CD4-positive, alpha-beta T cell treated with Interleukin-15 for 4 hours (primary cell): ENCODE measurements at places on chromosomes 6 and 20.

DNA sequence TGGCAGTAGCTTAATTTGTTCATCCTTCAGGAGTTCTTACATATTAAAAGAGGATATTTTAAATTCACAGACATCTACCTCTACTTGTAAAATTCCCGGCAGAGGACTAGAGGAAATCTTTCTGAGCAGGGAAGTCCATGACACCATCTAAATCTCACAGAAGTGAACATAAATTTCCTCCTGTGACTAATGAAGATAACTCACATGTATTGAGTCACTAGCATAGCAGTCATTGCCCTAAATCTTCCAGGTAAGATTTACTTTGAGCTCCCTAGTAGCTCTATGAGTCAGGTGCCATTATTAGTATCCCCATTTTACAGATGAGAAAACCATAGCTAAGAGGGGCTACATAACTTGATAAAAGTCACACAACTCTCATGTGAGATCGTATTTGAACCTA, 1058.6 kb upstream of the FLRT3 start:
- DNase-seq, result no peak

DNA sequence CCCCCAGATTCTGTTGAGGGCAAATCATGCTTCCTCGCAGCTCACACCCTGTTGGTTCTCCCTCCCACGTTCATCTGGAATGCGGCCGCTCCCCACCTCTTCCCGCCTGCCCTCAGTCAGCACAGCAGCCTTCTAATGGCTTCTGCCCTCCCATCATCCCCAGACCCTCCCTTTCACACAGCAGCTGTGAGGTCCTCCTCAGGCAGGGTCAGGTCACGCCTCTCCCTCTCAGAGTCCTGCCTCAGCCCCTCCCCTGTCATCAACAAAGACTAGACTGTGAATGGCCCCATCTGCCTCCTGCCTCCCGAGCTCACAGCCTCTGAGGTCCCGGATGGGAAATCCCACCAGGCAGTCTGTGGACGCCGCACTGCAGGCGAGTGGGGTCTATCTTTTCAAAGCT, 7.9 kb upstream of the BHLHE23 start:
- DNase-seq, result no peak

- DNase-seq, result no peak
These were observed 28.2 kb upstream of the KCNB1 start for GRCh38 chr20:49510562-49511122.

GRCh38 chr6:93398723-93399122, 20.6 kb downstream of the EPHA7 start:
- no peak for DNase-seq

- DNase-seq, result no peak
These were observed 487.0 kb downstream of the CD109 start for GRCh38 chr6:74182992-74183391.

DNA sequence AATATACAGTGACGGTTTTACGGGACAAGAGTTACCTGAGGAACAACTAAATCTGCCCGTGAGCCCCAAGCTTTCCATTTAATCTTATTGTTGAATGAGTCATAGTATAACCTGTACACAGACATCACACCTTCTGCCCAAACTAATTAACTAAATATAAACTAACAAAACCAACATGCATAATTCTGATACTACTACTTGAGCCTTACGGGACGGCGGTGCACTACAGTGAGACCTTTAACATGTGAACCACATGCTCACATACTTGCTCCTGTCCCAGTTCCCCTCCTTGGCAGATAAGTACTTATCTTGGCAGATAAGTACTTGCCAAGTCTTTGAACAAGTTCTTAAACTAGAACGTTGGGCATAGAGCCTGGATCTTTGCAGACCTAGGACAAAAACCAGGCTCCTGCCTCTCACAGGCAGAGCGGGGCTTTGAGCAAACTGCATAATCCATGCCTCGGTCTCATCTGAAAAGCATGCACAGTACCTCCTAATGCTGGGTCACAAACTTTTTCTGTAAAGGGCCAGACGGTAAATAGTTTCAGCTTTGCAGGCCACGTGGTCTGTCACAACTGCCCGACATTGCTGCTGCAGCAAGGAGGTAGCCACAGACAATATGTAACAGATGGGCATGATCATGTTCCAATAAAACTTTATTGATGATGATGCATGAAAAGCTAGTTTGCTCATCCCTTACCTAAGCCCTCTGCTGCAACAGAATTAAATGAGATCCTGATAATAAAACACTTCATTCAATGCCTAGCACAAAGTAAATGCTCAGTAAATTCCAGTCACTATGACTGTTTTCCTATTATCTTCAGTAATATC, 23.0 kb downstream of the ZNF217 start:
- no peak for DNase-seq

- no peak for DNase-seq
These were observed 36.1 kb downstream of the KIF16B start for GRCh38 chr20:16537025-16537665.

GRCh38 chr20:31593221-31594001, 11.7 kb upstream of the ID1 start:
- DNase-seq, result no peak

- DNase-seq, result no peak
These were observed 236.0 kb upstream of the STXBP5 start for GRCh38 chr6:146968041-146968760.

GRCh38 chr6:134482593-134483270, 164.8 kb upstream of the SGK1 start:
- no peak for DNase-seq

DNA sequence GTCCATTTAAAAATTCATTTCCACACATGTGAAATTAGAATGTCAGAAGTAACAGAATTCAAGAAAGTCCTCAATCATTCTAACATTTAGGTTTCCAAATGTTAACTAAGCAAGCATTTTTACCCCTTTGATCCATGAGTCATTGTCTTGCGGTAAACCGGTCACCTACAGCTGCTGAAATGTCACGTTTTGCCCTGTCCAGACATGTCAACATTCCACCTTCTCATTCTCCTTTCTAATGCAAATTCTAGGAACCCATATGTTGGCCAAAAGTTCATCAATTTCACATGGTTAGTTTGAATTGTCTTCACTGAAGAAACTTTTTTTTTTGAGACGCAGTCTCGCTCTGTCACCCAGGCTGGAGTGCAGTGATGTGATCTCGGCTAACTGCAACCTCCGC, 117.2 kb downstream of the IPCEF1 start:
- DNase-seq, result peak; percentile 61

DNA sequence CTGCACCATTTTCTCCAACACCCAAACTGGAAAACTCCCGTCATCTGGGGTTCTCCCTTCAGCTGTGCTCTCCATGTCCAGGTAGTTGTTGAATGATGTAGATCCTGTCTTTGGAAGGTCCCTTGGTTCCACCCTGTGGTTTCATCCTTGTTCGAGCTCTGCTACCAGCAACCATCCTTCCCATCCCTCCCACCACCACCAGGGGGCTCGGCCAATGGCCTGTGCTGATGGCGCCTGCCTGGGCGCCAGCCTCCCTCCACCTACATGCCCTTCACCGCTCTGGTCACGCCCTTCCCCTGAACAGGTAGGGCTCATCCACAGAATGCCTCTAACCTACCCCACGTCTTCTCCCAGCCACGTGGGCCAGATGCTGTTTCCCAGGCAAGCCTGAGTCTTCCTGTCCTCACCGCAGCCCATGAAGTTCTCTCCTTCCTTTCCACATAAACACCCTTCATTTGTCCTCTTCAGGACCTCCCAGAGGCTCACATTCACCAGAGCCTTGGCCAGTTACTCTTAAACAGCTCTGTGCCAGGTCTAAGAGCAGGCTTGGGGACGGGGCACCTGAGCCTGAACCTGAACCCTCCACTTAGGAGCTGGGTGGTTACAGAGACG, 75.1 kb upstream of the DUSP22 start:
- no peak for DNase-seq

- DNase-seq, result no peak
These were observed 134.2 kb downstream of the MRPL14 start for GRCh38 chr6:43992783-43993644.

GRCh38 chr6:168035098-168035660, 37.7 kb downstream of the KIF25 start:
- DNase-seq, result no peak

- no peak for DNase-seq
These were observed 83.1 kb upstream of the TOX2 start for GRCh38 chr20:43831481-43832065.

DNA sequence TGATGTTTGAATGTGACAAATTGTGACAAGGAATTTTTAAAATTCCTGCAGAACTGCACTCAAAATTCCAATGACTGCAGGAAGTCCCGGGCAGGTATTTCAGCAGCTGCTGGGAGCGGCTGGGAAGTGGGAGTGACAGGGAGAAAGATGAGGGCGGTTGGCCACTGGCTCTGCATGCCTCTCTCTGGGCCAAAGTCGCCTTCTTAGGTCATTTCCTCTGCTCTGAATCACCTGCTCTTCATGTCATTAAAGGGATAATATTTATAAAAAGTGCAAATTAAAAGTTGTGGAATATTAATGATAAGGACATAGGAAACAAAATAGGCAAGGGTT, 43.9 kb downstream of the RAMACL start:
- no peak for DNase-seq

DNA sequence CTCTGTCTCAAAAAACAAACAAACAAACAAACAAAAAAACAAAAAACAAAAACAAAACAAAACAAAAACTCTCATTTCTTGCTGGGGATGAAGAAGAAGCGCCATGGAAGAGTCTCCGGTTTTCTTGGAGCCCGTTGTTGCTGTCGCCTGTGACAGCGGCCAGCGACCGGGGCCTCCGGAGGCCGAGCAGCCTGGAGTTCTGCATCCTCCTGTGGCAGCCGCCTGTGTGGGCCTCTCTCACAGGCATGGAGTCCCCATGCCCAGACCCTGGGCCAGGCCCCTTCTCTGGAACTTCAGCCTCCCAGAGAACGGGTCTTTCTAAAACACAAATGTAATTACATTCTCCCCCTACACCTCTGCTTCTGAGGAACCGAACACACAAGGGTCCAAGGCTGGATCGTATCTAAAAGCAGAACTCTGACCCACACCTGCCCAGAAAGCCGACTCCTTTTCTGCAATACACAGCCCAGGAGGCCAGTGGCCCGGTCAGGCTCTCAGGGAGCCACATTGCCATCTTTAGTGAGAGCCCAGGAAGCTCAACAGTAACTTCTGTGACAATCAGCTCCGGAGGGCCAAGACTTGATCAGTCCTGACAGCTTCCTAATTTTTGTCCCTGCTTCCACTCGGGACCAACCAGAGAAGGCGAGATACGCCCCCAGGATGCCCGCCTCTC, 18.5 kb downstream of the DACT2 start:
- DNase-seq, result no peak

- DNase-seq, result no peak
These were observed 1177.9 kb downstream of the GRIK2 start for GRCh38 chr6:102571236-102571908.

- DNase-seq, result no peak
These were observed 30.4 kb downstream of the BFSP1 start for GRCh38 chr20:17500826-17501225.

GRCh38 chr6:1346101-1346500, 34.2 kb downstream of the FOXQ1 start:
- no peak for DNase-seq

GRCh38 chr6:32073101-32073500, 34.9 kb downstream of the CYP21A2 start:
- no peak for DNase-seq

DNA sequence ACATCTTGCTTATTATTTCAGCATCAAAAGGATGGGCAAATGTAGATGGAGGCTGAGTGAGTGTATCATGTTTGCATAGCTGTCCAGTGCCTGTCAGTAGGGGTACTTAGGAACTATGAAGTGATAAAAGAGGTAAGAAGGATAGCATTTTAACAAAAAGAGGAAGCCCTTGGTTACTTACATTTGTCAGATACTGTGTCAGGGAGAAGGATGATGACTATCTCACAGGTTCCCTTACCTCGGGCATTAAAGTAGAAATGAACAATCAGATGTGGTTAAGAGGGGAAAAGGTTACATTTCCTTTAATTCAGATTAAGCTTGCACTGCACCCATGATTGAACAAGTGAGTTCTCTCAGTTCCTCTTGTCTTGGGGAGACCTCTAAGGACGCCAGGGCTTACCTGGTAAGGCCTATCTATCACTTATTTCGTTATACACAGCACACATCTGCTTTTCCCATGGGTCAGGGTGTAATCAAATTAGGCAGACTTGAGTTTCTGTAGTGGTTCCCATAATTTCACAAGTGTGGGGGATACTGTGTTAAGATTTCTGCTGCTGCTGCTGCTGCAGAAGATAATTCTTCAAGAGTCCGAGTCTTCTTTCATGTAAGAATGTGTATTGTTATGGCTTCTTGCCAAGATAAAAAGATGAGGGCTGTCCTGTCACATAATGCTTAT, 4.5 kb downstream of the FOXO3 start:
- peak; percentile 63 for DNase-seq

GRCh38 chr20:36836591-36837269, 39.2 kb upstream of the TLDC2 start:
- peak; percentile 8 for DNase-seq

DNA sequence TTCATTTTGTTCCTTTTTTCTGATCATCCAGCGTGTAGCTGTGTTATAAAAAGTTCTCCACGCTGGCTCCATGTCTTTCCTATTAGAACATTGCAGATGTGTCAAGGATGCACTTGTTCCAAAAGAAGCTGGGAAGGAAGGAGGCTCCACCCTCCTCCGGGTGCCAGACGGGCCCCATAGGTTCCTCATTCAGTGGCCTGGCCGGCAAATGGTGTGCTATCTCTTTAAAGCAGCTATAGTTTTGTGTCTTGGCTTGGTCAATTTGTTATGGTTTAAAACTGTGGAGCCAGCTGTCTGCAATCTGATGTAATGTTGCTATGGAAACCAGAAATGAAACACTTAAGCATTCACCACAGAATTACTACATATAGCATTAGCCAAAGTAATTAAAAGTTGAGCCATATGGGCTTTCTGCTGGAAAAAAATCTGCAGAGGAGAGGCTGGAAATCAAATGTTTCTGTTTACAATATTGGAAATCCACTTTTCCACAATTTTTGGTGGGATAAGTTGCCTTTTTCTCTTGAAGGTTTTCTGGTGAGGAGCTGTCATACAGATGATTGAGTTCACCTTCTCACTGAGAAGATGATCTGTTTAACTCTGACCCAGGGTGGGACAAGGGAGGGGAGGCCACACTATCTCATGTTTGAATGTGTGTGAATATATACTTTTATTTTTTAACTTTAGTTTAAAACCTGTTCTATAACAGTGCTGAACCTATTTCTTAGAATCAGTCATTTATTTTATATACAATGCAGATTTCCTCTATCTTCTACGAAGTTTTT, 167.4 kb downstream of the SASH1 start:
- no peak for DNase-seq

DNA sequence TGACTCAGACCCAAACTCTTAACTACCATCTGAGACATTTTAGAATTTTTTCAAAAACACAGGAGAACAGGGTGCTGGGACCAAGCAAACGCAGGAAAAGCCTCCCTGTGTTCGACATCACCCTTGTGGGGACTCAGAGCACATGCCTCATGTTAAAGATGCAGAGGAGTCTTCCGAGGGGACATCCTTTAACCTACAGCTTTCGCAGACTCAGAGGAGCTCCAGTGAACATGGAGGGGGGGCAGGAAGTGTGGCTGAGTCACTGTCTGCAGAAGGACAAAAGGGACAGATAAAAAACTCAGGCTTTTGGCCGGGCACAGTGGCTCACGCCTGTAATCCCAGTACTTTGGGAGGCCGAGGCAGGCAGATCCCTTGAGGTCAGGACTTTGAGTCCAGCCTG, 15.1 kb downstream of the BMP7 start:
- no peak for DNase-seq

- DNase-seq, result no peak
These were observed 488.7 kb upstream of the NRSN1 start for GRCh38 chr6:23637296-23637695.
